Activated CD8-positive, alpha-beta T cell treated with anti-CD3 and anti-CD28 coated beads, Interleukin-2, amount 10 ng/mL, durations not matched to agents 7 days and 5 days (primary cell): ENCODE measurements at places on chromosomes 7 and 10. TPM values are rescaled to one million over a fixed set of nuclear protein-coding genes. Genes with fewer than 3 reads are reported as not detected.

- H3K4me3 ChIP-seq: no peak overlapping the region
- peaks cover 4% of the 10 kb centered on the region for H3K27me3 ChIP-seq
- DNase-seq: no peak
- H3K36me3 ChIP-seq: no peaks in the 10 kb centered on the region
- no peak overlapping the region for H3K27ac ChIP-seq
Measured at GRCh38 chr7:43220250-43220649, 107.8 kb downstream of the HECW1 start.

DNA sequence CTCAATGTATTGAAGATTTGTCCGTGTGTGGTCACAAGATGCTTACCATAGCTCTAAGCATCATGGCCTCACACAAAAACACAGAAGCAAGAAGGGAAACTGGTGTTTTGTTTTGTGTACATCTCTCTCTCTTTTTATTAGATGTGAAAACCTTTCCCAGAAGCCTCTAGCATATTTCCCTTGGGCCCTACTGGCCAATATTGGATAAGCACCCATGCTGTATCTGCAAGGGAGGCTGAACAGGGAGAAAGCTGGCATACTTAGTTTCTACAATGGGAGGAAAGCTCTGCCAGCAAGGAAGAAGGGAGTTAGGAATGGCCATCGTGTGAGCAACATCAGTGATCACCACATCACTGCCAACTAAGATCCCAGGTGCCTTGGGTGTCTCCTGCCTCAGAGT is 9.6 kb upstream of the NAMPT start:
- H3K27me3 ChIP-seq: peaks cover 9% of the 10 kb centered on the region
- H3K27ac ChIP-seq: no peak overlapping the region
- DNase-seq: no peak

The NUTM2E gene
- 0.11 TPM for total RNA-seq

The EPHB6 gene
- 7.0 TPM for total RNA-seq

DNA sequence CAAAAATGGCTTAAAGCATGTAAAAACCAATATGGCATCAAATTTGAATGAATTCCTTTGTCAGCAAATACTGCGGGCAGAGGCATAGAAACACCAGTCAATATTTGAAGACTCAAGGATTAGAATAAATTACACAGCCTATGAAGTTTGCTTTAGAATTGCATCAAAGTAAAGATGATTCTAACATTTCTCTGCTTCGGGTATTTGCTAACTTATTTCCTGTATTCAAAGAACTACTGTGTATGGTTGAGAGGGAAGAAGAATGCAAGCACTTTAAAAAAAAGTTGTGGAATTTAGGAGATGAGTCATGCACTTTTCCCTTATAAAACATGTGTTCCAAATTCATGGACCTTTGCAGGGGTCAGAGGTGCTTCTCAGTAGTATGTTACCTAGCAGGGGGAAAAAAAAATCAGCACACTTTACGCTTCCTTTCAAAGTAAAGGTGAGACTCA is 90.1 kb downstream of the PIP4K2A start:
- peak overlapping the region; percentile 69 for H3K27ac ChIP-seq
- no peaks in the 10 kb centered on the region for H3K27me3 ChIP-seq
- H3K4me1 ChIP-seq: peaks cover 93% of the 10 kb centered on the region
- DNase-seq: no peak
- peaks cover 41% of the 10 kb centered on the region for H3K36me3 ChIP-seq

DNA sequence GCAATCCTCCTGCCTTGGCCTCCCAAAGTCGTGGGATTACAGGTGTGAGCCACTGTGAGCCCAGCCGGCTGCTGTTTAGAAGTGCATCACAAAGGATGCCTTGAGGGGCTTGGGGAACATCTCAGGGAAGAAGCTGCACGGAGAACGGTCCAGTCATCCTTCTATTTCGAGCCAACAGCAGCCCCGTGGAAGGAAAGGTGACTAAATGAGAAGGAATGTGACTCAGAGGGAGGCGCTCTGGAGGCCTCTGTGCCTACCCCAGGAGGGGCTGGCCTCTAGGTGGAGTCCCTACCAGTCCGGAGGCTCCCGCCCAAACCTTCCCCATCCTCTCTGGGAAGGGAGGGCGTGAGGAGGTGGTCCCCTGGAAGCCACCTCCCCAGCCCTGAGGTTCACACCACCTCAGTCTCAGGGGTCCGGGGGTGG is 76.2 kb downstream of the CTBP2 start:
- H3K27ac ChIP-seq: no peak overlapping the region
- H3K36me3 ChIP-seq: no peaks in the 10 kb centered on the region
- DNase-seq: no peak
- no peaks in the 10 kb centered on the region for H3K27me3 ChIP-seq
- H3K4me3 ChIP-seq: no peak overlapping the region
- H3K4me1 ChIP-seq: no peaks in the 10 kb centered on the region

The MAPK8 gene
- 29.4 TPM for total RNA-seq

- no peaks in the 10 kb centered on the region for H3K36me3 ChIP-seq
- no peak overlapping the region for H3K4me3 ChIP-seq
- no peaks in the 10 kb centered on the region for H3K27me3 ChIP-seq
- H3K4me1 ChIP-seq: peaks cover 13% of the 10 kb centered on the region
- no peak for DNase-seq
- no peak overlapping the region for H3K27ac ChIP-seq
Measured at GRCh38 chr10:31944071-31944433, 15.4 kb upstream of the ARHGAP12 start.

GRCh38 chr7:37765872-37766525 is 82.4 kb upstream of the NME8 start:
- peaks cover 16% of the 10 kb centered on the region for H3K4me1 ChIP-seq
- H3K27ac ChIP-seq: peak overlapping the region; percentile 40
- H3K4me3 ChIP-seq: no peak overlapping the region

GRCh38 chr7:29883462-29884398 is 77.4 kb downstream of the WIPF3 start:
- no peaks in the 10 kb centered on the region for H3K4me1 ChIP-seq
- H3K36me3 ChIP-seq: no peaks in the 10 kb centered on the region
- no peak overlapping the region for H3K27ac ChIP-seq
- no peak overlapping the region for H3K4me3 ChIP-seq

- DNase-seq: no peak
- no peaks in the 10 kb centered on the region for H3K36me3 ChIP-seq
- no peak overlapping the region for H3K4me3 ChIP-seq
Measured at GRCh38 chr7:93249491-93250148, 17.5 kb downstream of the VPS50 start.

The MRLN gene
- total RNA-seq: not detected

The CREB3L2 gene
- 25.9 TPM for total RNA-seq

The RNF32 gene
- total RNA-seq: 2.2 TPM

GRCh38 chr10:120286280-120286679 is 170.7 kb upstream of the PLPP4 start:
- no peak for DNase-seq
- no peaks in the 10 kb centered on the region for H3K27me3 ChIP-seq
- H3K4me1 ChIP-seq: no peaks in the 10 kb centered on the region
- H3K4me3 ChIP-seq: no peak overlapping the region
- no peaks in the 10 kb centered on the region for H3K36me3 ChIP-seq

The ANKRD30A gene
- not detected for total RNA-seq

GRCh38 chr7:133668296-133669060 is 415.6 kb downstream of the EXOC4 start:
- no peak for DNase-seq
- no peak overlapping the region for H3K27ac ChIP-seq
- H3K4me3 ChIP-seq: no peak overlapping the region
- no peaks in the 10 kb centered on the region for H3K4me1 ChIP-seq

DNA sequence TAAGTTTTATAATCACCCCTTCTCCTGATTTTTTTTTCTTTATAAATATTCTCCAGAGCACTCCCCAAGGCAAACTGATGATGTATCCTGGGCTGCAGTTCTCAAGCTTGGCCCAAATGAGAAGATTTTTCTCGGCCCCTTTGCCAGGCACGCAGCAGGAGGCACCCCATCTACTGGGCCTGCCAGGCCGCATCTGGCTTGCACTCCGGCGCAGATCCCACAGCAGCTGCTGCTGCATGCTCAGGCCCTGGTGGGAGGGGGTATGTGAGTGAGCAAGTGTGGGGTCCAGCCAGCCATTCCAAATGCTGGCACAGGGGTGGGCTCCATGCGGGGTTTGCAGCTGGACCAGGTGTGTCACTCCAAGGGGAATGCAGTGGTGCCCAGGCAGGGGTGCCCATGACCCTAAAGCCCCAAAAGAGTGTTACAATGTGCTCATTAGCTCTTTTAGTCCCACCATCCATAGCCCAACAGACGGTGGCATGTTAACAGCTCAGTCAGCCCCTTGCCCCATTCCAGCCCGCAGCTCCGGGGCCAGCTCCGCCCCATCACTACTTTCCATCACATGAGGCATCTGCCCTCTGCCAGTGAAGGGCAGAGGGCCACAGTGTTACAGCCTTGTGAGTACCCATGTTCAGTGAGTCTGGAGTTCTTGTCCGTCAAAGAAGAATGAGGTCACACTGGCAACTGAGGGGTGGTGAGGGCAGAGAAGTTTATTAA is 25.9 kb downstream of the OAT start:
- peaks cover 2% of the 10 kb centered on the region for H3K4me1 ChIP-seq
- peaks cover 3% of the 10 kb centered on the region for H3K27me3 ChIP-seq
- no peak overlapping the region for H3K4me3 ChIP-seq
- no peaks in the 10 kb centered on the region for H3K36me3 ChIP-seq
- DNase-seq: no peak
- no peak overlapping the region for H3K27ac ChIP-seq

DNA sequence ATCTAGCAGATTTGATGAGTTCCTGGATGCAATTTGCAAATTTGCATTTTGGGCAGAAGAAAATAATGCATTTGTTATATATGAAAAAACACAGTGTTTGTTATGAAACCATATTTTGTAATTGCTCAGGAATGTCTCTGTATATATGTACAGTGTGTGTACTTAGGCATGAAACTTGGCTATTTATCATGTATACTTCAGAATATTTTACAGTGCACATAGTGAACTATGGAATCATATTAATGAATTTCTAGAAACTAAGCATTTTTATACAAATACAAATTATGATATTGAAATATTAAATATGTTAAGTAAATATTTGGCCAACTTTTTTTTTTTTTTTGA is 107.5 kb downstream of the TWIST1 start:
- H3K27me3 ChIP-seq: no peaks in the 10 kb centered on the region
- H3K27ac ChIP-seq: no peak overlapping the region
- no peak overlapping the region for H3K4me3 ChIP-seq
- no peaks in the 10 kb centered on the region for H3K4me1 ChIP-seq

GRCh38 chr10:77264107-77264506 is 373.5 kb downstream of the KCNMA1 start:
- peak overlapping the region; percentile 46 for H3K4me3 ChIP-seq
- peaks cover 38% of the 10 kb centered on the region for H3K4me1 ChIP-seq
- H3K36me3 ChIP-seq: peaks cover 6% of the 10 kb centered on the region
- DNase-seq: peak; percentile 73
- peaks cover 33% of the 10 kb centered on the region for H3K27me3 ChIP-seq
- H3K27ac ChIP-seq: peak overlapping the region; percentile 86

GRCh38 chr10:1392127-1392526 is 335.9 kb downstream of the WDR37 start:
- no peak overlapping the region for H3K27ac ChIP-seq
- no peak overlapping the region for H3K4me3 ChIP-seq
- H3K4me1 ChIP-seq: no peaks in the 10 kb centered on the region
- no peak for DNase-seq
- peaks cover 4% of the 10 kb centered on the region for H3K27me3 ChIP-seq

- no peak overlapping the region for H3K27ac ChIP-seq
- H3K4me3 ChIP-seq: no peak overlapping the region
- H3K4me1 ChIP-seq: no peaks in the 10 kb centered on the region
- DNase-seq: no peak
- H3K36me3 ChIP-seq: peaks cover 2% of the 10 kb centered on the region
- no peaks in the 10 kb centered on the region for H3K27me3 ChIP-seq
Measured at GRCh38 chr7:133887459-133887858, 239.7 kb upstream of the LRGUK start.

DNA sequence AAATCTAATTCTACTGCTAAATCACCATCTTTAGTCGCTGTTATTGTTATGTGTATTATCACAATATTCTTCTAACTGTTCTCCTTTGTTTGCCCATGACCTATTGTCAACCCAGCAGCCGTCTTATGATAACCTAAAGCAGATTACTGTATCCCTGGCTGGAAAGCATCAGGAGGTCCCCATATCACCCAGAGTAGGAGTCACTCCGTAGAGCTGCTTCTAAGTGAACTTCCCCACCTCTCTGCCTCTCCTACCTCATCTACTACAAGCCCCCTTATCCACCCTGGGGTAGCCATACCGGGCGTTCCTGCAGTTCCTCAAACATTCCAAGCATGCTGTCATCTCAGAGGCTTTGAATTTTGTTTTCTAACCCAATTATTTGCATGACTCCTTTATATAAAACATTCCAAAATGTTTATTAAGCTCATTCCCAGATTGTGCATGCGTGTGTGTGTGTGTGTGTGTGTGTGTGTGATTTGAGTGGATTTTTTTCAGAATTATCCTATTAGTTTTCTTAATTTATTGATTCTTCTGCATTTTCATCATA is 39.7 kb downstream of the POU6F2 start:
- no peak overlapping the region for H3K27ac ChIP-seq
- H3K27me3 ChIP-seq: no peaks in the 10 kb centered on the region
- no peaks in the 10 kb centered on the region for H3K4me1 ChIP-seq
- DNase-seq: no peak

The DPP6 gene
- not detected for total RNA-seq

The LEP gene
- total RNA-seq: not detected

The ITGB8 gene
- total RNA-seq: not detected

The MBL2 gene
- not detected for total RNA-seq

DNA sequence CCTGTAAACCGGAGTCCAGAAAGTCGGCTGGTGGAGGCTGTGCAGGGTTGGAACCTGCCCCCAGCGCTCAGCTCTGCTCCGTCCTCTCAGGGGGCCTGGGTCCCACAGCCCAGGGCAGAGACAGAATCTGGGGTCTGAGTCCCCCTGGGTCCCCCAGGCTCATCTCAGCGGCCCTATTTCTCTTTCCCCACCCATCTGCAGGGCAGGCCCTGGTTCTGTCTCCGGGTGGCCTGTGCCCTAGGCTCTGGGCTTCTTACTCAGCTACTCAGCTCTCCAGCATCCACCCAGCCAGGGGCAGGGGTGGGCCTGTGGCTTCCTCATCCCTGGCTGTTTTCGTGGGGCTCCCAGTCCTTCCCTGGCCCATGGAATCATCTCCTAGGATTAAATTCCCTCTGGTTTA is 183.4 kb downstream of the ADARB2 start:
- H3K4me3 ChIP-seq: no peak overlapping the region
- no peaks in the 10 kb centered on the region for H3K36me3 ChIP-seq
- no peak overlapping the region for H3K27ac ChIP-seq
- peaks cover 7% of the 10 kb centered on the region for H3K4me1 ChIP-seq
- no peaks in the 10 kb centered on the region for H3K27me3 ChIP-seq

The GPAM gene
- total RNA-seq: 6.1 TPM

DNA sequence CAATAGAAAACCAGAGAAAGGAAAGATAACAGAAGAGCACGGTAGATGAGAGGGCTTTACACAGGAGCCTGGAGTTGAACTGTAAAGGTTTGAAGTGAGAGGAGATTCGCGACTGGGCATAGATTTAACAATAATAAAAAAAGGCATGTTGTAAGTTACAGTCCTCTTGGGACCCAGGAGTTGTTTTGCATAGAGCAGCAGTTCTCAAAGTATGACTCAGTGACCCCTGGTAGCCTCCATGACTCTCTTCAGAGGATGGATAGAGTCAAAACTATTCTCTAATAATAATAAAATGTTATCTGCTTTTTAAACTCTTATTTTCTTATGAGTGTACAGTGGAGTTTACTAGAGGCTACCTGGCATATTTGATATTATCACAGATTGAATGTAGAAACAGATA is 262.3 kb downstream of the SORCS3 start:
- H3K4me3 ChIP-seq: no peak overlapping the region
- H3K27me3 ChIP-seq: no peaks in the 10 kb centered on the region
- H3K27ac ChIP-seq: no peak overlapping the region
- H3K36me3 ChIP-seq: no peaks in the 10 kb centered on the region

GRCh38 chr7:26664735-26665416 is 199.5 kb downstream of the SKAP2 start:
- H3K27ac ChIP-seq: no peak overlapping the region
- H3K27me3 ChIP-seq: peaks cover 23% of the 10 kb centered on the region
- DNase-seq: peak; percentile 52
- H3K4me1 ChIP-seq: peaks cover 12% of the 10 kb centered on the region
- H3K4me3 ChIP-seq: peak overlapping the region; percentile 25
